Epithelial cell of esophagus (primary cell): ENCODE measurements at places on chromosomes 5 and 9.

DNA sequence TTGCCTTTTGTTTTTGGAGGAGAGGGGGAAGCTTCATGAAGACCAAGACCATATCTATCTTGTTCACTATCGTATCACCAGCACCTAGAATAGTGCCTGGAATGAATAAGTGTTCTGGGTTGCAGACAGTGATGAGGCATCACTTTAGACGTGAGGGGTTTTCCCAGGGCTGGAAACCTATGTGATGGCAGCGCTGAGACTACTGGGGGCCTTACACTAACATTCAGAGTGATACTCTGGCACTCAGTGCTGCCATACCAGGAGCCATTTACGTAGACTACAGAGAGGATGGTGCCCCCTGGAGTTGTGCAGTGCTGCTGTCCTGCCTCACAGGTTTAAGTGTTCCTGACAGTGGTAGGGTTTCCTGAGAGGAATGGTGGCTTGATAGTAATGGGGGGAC lies 6.9 kb downstream of the CCL19 start:
- no peak for DNase-seq

GRCh38 chr9:116549061-116549664 lies 137.9 kb upstream of the TRIM32 start:
- DNase-seq: peak; percentile 98

DNA sequence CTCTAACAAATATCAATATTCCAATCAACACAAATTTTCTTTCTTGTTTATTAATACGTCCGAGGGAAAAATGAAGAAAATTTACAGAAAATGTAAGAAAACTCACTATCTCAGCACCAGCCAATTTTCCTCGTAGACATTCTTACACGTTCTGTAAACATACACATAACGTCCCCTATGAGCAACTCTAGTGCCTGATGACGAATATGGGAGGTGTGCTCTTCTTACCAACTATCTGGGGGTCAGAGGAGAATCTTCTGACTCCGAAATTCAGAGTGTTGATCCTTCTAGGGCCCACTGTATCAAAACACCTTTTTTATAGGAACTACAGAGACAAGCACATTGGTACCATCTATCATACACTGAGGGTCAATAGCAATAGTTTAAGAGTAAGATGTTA lies 198.7 kb downstream of the GAPVD1 start:
- no peak for DNase-seq

- DNase-seq: no peak
Observed at GRCh38 chr5:139733698-139734538, 61.7 kb upstream of the PSD2 start.

DNA sequence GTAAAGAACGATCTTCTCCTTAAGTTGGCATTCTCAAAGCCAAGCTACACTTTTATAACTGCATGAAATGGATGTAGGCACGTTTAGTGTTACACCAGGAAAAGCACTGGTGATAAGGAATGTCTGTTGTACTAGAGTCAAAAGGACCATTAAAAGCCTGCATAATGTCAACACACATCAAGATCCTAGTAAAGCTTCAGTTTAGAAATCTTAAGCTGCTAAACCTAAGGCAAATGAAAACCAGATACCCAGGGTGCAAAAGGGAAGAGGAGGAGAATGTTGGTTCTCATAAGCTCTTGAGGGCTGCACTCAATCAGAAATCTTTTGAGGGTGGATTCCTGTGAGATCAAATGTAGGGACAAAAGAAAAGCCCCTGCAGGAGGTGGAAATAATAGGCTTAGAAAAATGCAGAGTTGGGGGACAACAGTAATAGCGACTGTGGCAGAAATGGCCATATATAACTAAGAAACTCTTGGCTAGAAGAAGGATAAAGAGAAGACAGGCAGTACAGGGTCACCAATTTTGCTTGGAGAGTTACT lies 148.2 kb downstream of the FBXL17 start:
- DNase-seq: no peak

- peak; percentile 26 for DNase-seq
Observed at GRCh38 chr5:151318850-151319732, 15.5 kb upstream of the SLC36A3 start.

DNA sequence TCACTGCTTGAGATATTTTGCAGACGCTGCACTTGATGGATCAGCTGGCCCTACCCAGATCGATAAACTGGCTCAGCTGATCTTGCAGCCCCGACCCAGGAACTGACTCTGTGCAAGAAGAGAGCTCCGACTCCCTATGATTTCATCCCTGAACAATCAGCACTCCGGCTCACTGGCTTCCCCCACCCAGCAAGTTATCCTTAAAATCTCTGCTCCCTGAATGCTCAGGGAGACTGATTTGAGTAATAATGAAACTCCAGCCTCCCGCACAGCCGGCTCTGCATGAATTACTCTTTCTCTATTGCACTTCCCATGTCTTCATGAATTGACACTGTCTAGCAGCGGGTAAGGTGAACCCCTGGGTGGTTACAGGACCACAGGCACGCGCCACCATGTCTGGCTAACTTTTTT lies 16.9 kb upstream of the NANS start:
- no peak for DNase-seq

DNA sequence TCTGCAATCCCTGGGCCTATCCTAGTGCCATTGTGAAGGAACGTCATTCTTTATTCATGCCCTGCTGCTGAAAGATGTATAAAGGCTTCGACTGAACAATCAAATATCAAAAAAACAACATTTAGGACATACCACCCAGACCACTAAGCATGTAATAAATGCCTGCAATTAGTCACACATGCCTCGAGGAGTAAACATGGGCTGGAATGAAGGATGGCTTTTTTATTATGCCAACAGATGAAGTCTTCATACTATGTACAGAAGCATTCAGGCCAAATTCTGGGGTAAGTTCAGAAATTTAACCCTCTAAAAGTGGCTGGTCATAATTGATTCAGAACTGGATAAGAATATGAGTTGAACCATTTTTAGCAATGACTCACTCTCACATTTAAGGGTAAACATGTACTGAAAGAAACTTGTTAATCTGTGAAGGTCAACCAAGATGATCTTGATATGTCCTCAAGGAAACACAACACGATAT lies 38.1 kb downstream of the FAM240B start:
- peak; percentile 74 for DNase-seq

DNA sequence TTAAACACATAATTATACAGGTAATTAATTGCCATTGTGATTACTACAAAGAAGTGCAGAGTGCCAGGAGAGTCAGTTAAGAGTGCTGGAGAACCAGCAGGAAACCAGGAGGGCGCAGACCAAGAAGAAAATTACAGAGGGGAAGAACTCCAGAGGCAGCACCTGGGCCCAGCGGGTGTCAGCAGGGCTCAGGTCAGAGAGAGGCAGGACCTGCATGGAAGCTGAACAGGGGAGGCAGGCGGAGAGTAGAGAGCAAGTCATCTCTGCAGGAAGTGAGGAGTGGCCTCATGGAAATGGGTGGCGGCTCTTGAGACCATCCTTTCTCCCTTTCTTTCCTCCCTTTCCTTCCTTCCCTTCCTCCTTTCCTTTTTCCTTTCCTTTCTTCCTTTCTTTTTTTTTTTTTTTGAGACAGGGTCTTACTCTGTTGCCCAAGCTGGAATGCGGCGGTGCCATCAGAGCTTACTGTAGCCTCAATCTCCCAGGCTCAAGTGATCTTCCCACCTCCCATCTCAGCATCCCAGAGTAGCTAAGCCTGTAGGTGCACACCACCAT lies 4.0 kb upstream of the ZBTB34 start:
- no peak for DNase-seq

DNA sequence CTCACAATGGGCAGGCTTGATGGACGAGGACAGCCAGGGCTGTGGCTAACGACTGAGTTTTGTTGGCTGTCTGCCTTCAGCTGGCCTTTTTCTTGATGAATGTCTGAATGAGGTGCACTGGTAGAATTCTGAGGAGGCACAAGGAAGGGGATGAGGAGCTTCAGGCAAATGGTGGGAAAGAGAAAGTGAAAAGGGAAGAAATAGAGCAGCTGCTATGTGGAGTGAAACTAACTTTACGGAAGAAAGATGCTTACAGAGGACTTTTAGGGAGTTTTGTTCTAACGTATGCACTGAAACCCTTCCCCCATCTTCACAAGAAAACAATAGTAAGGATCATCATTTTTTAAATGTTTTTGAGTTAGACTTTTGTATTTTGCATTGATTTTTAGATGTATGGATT lies 45.3 kb downstream of the OR2K2 start:
- no peak for DNase-seq

GRCh38 chr9:98913044-98913443 lies 30.7 kb upstream of the COL15A1 start:
- DNase-seq: no peak

- DNase-seq: no peak
Observed at GRCh38 chr9:128747241-128747640, 23.3 kb upstream of the ZDHHC12 start.

GRCh38 chr5:93736284-93736683 lies 5.1 kb downstream of the POU5F2 start:
- no peak for DNase-seq

- DNase-seq: no peak
Observed at GRCh38 chr5:135315386-135315785, 83.6 kb downstream of the MACROH2A1 start.

- no peak for DNase-seq
Observed at GRCh38 chr5:151251621-151252020, 1.4 kb upstream of the GM2A start.

GRCh38 chr5:130845049-130845765 lies 319.8 kb downstream of the HINT1 start:
- DNase-seq: no peak

DNA sequence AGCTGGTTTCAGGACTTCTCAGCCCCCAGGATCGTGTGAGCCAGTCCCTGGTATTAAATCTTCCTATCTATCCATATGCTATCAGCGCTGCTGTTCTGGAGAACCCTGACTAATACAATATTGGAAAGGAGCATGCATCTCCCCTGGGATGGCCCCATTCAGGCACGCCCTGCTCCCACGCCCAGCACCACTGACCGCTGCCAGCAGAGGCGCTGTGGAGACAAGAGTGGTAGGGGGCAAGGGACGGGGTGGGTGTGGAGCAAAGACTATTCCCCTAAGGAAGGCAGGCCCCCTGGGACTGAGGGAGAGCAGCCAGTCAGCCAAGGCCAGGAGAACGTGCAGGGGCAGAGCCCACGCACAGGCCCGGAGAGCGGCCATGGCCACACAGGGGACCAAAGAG lies 116.0 kb downstream of the VAV2 start:
- DNase-seq: no peak

DNA sequence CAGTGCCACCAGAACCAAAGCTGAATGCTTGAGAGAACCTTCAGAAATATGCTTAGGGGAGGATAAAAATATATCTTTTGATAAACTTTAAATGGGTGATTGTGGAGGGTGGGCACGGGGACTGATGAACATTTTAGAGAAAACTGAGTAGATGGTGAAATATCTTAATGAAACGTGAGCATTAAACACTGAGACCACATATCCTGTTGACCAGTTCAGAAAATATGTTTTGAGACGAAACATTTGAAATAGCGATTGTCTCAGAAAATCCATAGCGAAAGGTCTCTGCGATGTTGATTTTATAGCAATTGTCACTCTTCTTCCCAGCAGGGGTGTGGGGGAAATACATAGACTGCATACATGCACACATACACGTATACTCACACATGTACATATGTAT lies 231.0 kb downstream of the ESM1 start:
- no peak for DNase-seq

DNA sequence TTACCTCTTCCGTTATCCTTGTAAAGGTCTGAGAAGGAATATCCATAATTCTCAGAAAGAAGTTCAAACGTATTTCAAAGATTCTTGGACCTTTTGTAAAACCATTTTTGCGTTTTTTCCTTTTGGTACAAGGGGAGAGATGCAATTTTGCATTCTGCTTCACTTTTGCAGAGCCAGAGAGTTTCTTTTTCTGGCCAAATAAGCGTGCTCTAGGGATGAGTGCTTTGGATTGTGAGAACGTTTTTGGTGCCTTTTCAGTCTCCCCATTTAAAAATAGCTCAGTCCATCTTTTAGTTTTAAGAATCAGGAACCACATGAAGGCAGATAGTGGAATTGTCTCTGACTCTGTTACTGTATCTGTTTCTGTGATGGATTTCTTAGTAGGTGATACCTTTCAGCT lies 1.5 kb downstream of the ARHGAP26 start:
- DNase-seq: no peak

GRCh38 chr9:127455324-127455992 lies 4.1 kb downstream of the LRSAM1 start:
- DNase-seq: peak; percentile 51

DNA sequence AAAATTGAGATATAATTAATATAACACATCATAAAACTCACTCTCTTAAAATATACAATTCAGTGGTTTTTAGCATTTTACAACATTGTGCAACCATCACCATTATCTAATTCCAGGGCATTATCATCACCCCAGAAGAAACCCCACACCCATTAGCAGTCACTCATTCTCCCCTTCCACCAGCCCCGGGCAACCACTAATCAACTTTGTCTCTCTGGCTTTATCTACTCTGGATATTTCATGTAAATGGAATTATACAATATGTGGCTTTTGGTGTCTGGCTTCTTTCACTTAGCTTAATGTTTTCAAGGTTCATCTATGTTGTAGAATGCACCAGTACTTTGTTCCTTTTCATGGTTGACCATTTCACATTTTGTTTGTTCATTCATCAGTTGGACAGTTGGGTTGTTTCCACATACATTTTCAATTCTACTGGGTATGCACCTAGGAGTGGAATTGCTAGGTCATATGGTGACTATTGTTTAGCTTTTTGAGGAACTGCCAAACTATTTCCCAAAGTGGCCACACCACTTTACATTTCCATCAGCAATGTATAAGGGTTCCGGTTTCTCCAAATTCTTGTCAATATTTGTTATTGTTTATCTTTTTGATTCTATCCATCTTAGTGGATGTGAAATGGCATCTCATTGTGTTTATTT lies 62.4 kb downstream of the MARCHF3 start:
- DNase-seq: no peak

DNA sequence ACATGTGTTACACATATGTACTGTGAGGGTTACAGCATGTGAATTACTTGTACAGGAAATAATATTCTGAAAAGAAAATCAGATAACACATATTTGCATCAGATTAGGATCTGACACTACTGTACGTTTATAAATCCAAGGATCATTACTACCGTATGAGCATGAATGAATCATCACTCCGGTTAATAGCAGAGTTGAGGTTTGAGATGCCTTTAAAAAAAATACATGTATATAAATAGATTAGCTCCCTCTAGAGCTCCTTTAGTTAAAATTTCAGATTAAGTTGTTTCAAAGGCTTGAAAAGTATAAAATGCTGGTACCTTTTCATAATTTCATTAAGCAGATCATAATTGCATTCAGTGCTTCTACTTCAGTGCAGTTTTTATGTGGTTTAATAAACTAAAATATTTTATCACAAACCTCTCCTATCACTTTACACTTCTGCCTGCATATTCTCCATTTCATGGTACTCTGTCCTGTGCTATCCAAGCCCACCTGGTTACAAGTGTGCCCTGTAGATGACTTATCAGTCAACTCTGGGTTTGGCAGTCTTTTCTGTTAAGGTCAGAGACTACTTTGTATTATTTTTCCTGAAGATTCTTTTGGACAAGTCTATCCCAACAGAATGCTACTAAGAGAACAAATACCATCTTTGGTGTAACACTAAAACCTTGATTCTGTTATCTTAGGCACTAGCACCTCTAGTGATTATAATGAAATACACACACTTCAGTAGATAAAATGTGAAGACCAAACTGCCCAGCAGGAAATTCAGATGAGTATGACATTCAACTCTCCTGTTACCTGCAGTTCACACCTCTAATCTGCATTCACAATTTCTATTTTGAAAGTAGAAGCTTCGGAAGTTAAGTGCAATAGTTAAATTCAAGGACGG lies 48.0 kb upstream of the POU5F2 start:
- DNase-seq: peak; percentile 65

GRCh38 chr9:108655818-108656217 lies 200.0 kb downstream of the ACTL7B start:
- no peak for DNase-seq

- no peak for DNase-seq
Observed at GRCh38 chr9:115746496-115746895, 407.1 kb upstream of the PAPPA start.

- DNase-seq: no peak
Observed at GRCh38 chr5:133508845-133509741, 103.2 kb downstream of the FSTL4 start.
